ENCODE measurements at places on chromosomes 5 and 9.

- DNase-seq: no peak
Measured at GRCh38 chr9:7201196-7201595, 443.4 kb downstream of the KDM4C start.

GRCh38 chr5:146363161-146363874 is 24.7 kb downstream of the POU4F3 start:
- no peak for DNase-seq

GRCh38 chr5:62560786-62561185 is 17.8 kb upstream of the LRRC70 start:
- no peak for DNase-seq

- DNase-seq: no peak
Measured at GRCh38 chr5:1200495-1201326, 684 bp upstream of the SLC6A19 start.

- no peak for DNase-seq
Measured at GRCh38 chr5:15748266-15748665, 248.3 kb downstream of the FBXL7 start.

DNA sequence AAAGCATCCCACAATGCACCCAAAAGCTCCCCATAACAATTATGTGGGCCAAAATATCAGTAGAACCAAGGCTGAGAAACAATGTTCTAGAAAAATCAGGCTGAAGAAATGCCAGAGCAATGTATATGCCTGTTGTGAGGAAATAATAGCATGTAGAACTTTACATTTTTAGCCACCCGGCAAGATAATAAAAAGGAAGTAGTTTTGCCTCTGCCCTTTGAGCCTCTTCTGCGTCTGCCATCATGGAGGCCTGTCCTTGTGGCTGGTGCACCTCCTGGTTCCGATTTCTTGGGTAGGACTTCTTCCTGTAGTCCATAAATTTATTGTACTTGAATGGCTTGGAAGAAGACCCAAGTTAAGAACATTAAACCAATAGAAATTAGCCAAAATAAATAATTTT is 38.9 kb upstream of the TNFAIP8 start:
- no peak for DNase-seq

DNA sequence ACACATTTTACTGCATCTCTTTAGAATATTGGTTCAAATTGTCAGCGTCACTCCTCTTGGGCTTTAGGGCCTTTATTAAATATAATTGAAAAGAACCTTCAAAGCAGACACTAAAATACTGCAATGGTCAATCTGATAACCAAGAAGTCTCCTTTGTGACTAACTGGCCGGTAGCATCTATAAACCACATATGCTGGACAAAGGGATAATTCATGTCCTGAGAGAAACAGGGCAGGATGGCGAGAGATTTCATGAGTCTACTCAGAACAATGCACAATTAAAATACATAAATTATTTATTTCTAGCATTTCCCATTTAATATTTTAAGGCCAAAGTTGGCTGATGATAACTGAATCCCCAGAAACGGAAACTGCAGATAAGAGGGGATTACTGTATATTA is 1083.4 kb upstream of the CDH18 start:
- no peak for DNase-seq

DNA sequence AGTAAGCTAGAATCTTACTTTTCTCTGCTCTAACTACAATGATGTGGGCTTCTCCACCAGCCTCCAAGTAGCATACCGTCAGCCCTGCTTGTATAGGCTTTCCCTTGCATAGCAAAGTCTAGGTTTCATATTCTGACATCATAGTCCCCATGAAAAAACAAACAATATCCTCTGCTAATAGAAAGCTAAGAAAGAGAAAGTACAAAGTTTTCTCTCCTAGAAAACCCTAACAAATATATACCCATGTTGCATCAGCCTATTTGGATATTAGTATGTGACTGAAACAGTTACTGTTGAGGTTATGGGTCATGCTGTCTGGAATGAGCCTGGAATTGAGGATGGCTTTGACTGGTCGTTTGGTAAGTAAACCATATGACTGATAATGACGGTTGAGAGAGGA is 1696.0 kb downstream of the MAT2B start:
- DNase-seq: no peak

GRCh38 chr5:52134013-52134650 is 653.6 kb upstream of the ITGA1 start:
- no peak for DNase-seq

- no peak for DNase-seq
Measured at GRCh38 chr5:171835066-171835465, 49.4 kb downstream of the SMIM23 start.

DNA sequence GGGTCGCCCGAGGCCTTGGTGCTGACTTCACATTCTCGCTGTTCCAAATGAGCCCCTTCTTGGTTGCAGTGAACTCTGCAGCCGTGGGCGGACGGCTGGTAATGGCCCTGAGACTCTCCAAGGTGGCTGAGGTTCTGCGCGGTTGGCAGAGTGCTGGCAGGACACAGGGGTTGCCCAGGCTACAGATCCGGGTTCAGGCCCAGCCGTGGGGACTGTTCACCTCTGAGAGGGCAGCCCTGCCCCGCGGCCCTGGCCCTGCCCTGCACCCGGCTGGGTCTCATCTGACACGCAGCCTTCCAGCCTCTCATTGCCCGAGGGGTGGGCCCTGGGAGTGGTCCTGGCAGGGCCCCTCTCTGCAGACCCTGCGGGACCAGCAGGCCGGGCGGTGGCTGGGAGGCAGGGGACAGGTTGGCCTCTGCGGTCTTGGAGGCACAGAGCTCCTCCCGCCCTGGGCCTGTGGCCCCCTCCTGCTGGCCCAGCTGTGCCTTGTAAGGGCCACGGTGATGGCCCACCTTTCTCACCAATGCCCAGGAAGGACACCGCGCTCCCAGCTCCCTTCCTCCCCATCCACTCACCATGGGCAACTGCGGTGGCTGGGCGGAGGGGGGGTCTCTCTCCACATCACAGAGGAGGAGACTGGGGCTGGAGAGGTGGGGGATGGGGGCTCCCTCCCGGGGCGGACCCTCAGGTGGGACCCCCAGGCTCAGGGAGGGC is 51.6 kb downstream of the AHRR start:
- DNase-seq: no peak

DNA sequence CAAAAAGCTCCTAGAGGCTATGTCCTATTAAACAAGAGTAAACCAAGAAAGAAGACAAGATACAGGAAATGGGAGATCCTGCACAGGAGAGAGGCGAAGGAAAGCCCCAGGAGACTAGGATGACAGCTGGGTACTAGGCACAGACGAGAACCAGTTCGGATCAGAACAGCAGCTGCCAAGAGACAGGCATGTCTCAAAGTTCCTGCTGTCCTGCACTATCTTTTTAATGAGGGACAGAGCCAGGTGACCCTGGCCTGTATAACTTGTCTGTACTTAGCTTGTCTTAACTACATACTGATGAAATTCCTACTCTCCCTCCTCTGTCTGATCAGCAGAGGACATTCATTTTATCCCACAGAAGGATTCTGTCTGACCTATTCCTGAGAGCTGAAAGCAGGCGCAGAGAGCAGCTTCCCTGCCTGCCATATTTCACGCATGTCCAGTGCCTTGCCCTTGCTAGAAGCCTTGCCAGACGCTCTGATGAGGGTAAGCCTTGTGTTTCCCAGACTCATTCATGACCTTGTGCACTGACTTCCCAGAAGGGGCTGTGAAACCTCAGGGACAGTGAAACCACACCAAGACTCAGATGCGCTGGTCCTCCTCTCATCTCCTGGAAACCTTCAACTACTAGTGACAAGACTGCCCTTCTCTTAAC is 24.7 kb downstream of the TSC1 start:
- no peak for DNase-seq

- DNase-seq: no peak
Measured at GRCh38 chr5:135112008-135112725, 78.1 kb upstream of the PITX1 start.

GRCh38 chr5:135465391-135466122 is 13.4 kb upstream of the TIFAB start:
- DNase-seq: no peak

GRCh38 chr9:13513716-13514444 is 234.4 kb upstream of the MPDZ start:
- DNase-seq: no peak

GRCh38 chr9:117403848-117404247 is 11.0 kb downstream of the ASTN2 start:
- DNase-seq: no peak

GRCh38 chr5:22557251-22557650 is 295.9 kb downstream of the CDH12 start:
- no peak for DNase-seq

DNA sequence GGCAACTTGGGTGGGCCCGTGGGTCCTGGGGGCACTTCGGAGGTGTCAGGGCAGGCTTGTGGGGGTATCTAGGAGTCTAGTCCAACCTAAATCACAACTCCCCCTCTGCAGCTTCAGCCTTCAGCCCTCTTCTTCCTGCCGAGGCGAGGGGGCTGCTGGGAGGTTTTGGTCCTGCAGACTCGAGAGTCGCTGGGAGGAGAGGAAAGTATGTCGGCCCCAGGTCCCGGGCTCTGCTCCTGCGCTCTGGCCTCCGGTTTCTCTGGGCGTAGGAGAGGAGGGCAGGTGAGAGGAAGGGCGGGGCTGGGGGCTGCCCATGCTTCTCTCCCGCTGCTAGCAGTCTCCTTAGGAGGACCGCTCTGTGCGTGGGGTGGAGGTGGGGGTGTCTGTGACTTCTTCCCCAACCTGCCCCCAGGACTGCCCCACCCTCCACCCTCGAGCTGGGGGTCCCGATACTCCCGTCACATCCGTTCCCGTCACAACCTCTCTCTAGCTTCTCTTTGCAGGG is 139.8 kb upstream of the COL5A1 start:
- DNase-seq: no peak

DNA sequence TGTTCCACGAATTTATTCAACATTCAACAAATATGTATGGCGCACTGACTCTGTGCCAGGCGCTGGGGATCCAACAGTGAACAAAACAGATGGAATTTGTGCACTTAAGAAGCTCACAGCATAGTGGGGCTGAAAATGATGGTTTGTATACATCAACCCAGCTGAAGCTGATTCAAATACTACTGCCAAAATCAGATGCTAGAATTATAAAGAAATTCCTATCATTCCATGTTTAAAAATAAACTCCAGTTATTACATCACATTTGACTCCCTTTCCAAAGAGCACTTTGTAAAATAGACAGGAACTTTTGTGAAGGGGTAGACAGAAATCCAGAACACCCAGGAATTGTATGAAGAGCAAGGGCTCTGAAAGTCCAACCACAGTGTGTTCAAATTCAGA is 54.1 kb downstream of the ZNF608 start:
- no peak for DNase-seq

DNA sequence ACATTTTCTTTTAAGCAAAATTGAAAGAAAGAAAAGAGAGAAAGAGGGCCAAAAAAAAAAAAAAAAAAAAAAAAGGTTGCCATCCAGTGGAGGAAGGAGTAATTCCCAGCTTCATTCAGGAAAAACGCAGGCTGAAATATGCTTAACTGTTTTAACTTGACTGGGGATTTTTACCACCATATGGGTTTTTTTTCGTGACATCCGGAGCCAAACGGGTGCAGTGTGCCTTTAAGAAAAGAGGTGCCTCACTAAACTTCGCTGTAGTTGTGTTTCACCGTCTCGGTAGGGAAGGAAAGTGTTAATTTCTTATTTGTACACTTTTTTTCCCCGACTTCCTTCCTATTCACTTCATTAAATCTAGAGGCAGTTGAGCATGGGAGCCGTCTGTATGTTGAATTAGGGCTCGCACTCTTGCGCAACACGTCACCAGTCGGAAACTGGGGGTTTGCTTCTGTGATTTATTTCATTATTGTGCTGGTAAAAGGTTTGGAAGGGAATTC is 143.0 kb downstream of the SMARCA2 start:
- DNase-seq: no peak

Data from activated CD4-positive, alpha-beta T cell treated with anti-CD3 and anti-CD28 coated beads, Interleukin-2, amount 50 U/mL, for 24 hours (primary cell).